ENCODE measurements at places on chromosomes 4 and X.

DNA sequence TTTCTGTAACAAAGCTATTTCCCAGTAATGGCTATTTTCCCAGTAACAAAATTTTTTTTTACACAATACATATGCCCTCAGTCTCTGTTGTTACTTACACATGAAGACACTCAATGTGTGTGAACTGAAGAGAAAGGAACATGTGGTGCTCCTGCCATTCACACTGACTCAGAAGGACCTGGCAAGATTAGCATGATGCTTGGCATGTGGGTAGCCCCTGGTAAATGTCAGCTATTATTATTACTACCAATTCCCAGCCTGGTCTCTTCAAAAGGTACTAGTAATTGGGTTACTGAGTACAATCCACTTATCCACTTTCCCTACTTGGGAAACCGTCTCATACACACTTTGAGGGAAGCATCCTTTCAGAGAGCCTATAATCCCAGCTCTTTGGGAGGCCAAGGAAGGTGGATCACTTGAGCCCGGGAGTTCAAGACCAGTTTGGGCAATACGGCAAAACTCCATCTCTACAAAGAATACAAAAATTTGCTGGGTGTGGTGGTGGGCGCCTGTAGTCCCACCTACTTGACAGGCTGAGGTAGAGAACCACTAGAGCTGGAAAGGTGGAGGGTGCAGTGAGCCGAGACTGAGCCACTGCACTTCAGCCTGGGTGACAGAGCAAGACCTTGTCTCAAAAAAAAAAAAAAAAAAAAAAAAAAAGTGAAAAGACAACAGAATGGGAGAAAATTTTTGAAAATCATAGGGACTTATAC, 14.6 kb downstream of the RBBP7 start:
- DNase-seq, result no peak

GRCh38 chr4:73181231-73181630, 77.4 kb downstream of the ANKRD17 start:
- DNase-seq, result no peak

DNA sequence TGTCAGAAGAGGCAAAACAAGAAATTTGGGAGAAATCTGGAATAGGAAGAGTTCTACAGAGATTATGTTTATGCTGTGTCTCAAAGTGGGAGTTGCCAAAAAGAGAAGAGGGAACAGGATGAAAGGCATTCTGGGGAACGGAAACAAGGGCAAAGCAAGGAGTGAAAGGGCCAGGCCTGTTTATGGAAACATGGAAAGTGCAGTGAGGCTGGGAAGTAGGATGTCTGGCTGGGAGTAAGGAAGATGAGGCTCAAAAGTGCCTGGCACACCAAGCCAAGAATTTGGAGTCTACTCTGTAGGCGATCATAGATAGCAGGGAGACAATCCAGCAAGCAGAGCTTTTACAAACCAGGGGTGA, 1.8 kb upstream of the CUL4B start:
- no peak for DNase-seq

DNA sequence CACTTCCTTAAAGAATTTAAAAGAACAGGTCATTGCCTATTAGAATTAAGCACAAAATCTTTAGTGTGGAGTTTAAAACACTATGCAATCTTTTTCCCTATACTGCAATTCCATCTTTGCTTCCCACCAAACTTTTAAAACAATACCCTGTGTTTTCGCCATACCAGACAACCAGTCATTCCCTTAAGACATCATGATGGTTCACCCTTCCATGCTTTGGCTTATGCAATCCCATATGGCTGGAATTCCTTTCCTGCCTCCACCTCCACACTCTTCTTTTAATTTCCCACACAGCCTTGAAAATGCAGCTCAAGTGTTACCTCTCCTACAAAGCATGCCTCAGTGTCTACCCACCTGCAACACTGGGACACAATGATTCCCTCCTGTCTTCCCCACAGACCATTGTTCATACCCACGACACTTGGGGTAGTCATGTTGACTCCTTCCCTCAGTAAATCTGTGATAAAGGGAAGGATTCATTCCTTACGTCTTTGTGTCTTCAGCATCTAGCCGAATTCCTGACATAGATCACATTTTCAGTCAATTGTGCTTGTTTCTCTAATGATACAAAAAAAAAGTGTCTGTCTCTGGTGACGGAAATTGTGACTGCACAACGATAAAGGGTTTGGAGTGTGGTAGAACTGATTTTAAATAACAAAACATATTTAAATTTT, 166.3 kb downstream of the FNIP2 start:
- peak; percentile 84 for DNase-seq

DNA sequence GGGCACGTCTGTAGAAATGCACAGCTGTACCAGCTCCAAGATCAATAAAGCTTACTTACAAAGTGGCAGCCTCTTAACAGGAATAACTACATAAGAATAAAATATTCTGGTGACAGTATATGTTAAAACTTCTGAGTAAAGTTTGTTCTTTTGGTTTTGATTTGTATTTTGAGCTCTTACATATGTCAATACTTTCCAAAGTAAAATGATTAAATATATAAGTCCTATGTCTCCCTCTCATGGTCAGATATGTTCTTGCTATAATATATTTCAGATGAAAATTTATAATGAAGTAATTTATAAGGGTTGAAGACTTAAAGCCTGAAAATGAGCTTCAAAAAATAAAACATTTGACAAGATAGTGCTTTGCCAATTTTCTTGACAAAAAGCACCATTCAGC, 254.4 kb downstream of the NPFFR2 start:
- peak; percentile 60 for DNase-seq

DNA sequence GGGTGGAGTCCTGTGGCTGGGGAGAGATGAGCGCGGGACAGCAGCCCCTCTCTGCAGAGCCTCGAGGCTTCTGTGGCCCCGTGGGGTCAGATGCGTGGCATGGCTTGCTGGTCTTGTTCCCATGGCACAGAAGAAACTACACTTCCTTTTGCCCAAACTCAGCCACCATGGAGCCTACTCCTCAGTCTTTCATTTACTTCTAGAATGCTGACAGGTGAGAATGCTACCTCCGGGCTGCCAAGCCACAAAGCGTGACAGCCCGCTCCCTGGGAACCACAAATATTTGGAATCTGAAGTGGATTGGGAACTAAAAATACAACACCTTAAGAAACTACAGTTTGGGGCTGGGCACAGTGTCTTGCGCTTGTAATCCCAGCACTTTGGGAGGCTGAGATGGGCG, 98.0 kb downstream of the TRAPPC11 start:
- peak; percentile 66 for DNase-seq

DNA sequence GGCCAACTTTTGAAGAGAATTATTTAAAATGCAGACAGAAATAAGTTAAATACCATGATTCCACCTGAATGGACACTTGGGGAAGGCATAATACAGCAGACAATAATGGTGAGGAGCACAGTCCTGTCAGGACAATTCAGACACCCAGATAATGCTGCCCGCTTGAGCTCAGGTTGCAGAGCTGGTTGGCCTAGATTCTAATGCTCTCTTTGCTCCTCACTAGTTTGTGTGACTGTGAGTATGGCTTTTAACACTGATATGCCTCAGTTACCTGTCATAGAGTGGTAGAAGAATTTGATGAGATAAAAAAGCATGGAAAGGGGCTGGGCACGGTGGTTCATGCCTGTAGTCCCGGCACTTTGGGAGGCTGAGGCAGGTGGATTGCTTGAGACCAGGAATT, 62.1 kb downstream of the SH3KBP1 start:
- DNase-seq, result peak; percentile 63

GRCh38 chr4:177718514-177718913, 276.3 kb upstream of the AGA start:
- peak; percentile 4 for DNase-seq

All from trophoblast cell (in vitro differentiated cells and primary cell).